Activated CD4-positive, alpha-beta T cell treated with anti-CD3 and anti-CD28 coated beads, Interleukin-2, amount 10 ng/mL, durations not matched to agents 7 days and 5 days (primary cell): ENCODE measurements at places on chromosomes 13 and 19. TPM values are rescaled to one million over a fixed set of nuclear protein-coding genes. Genes with fewer than 3 reads are reported as not detected.

The TMEM38A gene
- total RNA-seq = 1.1 TPM

DNA sequence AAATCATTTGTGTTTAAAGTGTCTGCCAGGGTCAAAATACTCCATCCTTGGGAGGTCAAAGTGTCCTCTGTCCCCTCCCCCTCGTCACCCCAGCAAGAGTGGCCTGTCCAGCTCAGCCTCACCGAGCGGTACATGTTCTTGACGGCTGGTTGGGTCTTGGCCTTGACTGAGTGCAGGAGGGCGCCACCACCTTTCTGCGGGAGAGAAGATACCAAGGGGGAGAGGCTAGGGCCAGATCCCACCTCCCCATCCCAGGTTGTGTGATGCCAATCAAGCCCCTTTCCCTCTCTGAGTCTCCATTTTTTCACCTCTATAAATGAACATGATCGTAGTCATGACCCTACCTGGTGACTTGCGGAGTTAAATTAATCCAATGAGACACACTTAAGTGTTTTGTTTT lies 6.1 kb downstream of the CRB3 start:
- peaks cover 32% of the 10 kb centered on the region for H3K36me3 ChIP-seq
- H3K4me3 ChIP-seq = no peak overlapping the region
- DNase-seq = no peak
- peaks cover under 1% of the 10 kb centered on the region for H3K4me1 ChIP-seq
- H3K27ac ChIP-seq = no peak overlapping the region

GRCh38 chr19:14177496-14178074 lies 28.4 kb downstream of the ADGRL1 start:
- no peaks in the 10 kb centered on the region for H3K36me3 ChIP-seq
- DNase-seq = no peak
- no peaks in the 10 kb centered on the region for H3K27me3 ChIP-seq
- no peak overlapping the region for H3K27ac ChIP-seq
- H3K4me3 ChIP-seq = no peak overlapping the region

The SHC2 gene
- total RNA-seq = not detected

- H3K36me3 ChIP-seq = peaks cover 5% of the 10 kb centered on the region
- H3K27me3 ChIP-seq = no peaks in the 10 kb centered on the region
- H3K4me1 ChIP-seq = peaks cover 34% of the 10 kb centered on the region
These were observed 2.7 kb upstream of the NOP53 start for GRCh38 chr19:47742634-47743033.

GRCh38 chr19:50537769-50538230 lies 24.1 kb upstream of the ASPDH start:
- H3K4me3 ChIP-seq = no peak overlapping the region
- no peaks in the 10 kb centered on the region for H3K36me3 ChIP-seq
- no peak overlapping the region for H3K27ac ChIP-seq
